ENCODE measurements at places on chromosomes 6 and 20.

DNA sequence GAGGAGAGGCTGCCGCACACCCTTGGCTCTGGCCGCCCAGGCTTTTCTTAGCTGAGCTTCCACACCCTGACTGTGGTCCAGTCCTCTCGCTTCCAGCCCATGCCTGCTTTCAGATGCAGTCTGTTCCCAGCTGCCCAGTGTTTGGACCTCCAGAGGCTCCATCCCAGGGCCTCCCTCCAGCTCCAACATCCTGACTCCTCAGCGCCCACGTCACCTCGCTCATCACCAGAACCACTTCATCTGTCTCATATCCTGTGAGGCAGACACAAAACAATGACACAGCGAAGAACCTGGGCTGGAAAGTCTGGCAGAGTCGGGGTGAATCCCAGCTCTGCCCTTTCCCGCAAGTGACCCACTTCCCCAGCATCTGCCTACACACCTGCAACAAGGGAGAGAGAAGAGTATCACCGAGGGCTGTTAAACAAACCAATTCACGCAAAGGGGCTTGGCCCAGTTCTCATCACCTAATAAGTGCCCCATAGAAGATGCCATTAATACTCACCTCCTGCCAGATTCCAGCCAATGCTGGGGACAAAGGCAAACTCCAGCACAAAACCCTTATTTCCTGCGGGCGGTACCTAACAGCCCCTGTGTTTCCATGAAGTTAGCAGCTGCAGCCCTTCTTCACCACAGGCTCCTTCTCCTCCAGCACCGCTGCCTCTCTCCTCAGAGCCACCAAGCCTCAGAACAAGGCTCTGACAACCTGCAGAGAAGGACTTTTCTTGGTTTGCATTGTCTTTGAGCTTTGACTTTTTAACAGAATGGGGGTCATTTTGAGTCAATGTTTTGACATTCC lies 133.4 kb upstream of the CDH4 start:
- DNase-seq: no peak

DNA sequence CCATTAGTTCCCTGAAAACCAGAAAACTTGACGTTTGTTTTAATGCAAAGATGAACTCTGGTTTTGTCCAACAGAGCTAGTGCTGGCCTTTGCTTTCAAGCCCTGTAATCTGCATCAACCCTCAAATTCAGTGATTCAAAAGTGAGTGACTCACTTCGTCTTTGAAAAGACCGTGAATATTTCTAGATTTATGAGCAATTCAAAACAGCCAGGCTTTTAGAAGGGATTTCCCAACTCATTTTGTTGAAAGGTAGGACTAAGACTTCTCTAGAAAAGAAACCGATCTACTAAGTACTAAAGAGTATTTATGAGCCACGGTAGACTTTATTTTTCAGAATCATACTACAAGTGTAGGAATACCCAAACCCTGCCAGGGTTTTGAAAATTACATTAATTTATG lies 121.5 kb downstream of the UST start:
- no peak for DNase-seq

GRCh38 chr20:63977739-63978276 lies 1.6 kb downstream of the SAMD10 start:
- no peak for DNase-seq

DNA sequence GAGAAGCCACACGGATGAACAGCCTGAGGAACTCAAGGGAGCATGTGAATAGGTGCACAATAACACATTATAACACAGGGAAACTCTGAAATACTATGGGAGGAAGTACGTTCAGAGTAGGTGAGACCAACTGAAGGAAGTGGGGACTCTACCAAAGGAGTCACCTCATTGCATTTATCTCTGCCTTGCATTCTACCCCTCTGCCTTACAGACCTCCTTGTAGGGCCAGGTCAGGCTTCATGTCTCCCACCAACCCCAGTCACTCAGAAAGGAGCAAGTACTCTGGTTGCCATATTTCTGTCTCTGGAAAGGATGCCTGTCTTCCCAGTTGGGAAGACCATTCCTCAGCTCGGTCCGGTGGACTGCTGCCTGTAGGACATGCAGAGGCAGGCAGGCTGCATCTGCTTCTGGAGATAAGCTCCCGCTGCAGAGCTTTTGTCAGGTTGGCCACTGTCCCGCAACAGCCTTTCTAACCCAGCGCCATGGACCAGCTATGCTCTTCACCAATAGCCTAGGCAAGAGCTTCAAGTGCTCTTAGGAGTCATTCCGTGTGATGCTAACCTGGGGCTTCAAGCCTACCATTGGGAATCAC lies 51.6 kb upstream of the ASIP start:
- DNase-seq: no peak

- no peak for DNase-seq
Observed at GRCh38 chr6:54481091-54481490, 172.8 kb downstream of the TINAG start.

GRCh38 chr6:7406743-7407142 lies 17.1 kb downstream of the RIOK1 start:
- no peak for DNase-seq

- DNase-seq: no peak
Observed at GRCh38 chr20:3532089-3532615, 61.3 kb downstream of the ATRN start.

GRCh38 chr20:17858450-17859001 lies 110.1 kb downstream of the SNX5 start:
- no peak for DNase-seq

DNA sequence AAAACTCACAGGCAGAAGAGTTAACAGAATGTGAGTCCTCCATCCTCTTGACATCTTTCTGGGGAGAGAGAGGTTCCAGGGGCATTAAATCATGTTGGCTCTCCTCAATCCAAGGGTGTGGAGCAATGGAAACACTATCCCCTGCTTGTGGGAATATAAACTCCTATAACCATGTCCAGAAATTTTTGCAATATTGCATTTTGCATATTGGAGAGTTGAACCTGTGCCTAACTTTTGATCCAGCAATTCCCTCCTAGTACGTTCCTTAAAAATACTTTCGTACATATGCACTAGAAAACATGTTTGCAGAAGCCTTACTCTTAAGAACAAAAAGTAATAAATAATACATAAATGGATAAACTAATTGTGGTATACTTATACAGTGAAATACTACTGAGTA lies 56.3 kb upstream of the FAM184A start:
- DNase-seq: no peak

GRCh38 chr6:111228094-111228493 lies 140.8 kb downstream of the SLC16A10 start:
- DNase-seq: no peak

GRCh38 chr6:106516616-106517015 lies 112.7 kb downstream of the RTN4IP1 start:
- DNase-seq: no peak

- DNase-seq: no peak
Observed at GRCh38 chr20:59628171-59628570, 23.8 kb downstream of the PHACTR3 start.

DNA sequence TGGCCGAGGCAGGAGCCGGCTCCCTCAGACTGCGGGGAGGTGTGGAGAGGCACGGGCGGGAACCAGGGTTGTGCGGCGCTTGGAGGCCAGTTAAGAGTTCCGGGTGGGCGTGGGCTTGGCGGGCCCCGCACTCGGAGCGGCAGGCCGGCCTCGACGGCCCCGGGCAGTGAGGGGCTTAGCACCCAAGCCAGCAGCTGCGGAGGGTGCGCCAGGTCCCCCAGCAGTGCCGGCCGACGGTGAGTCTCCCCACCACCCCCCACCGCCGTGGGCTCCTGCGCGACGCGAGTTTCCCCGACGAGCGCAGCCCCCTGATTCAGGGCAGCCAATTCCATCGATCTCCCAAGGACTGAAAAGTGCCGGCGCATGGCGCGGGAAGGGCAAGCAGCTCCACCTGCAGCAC lies 605.4 kb upstream of the SLC35B3 start:
- DNase-seq: no peak

GRCh38 chr20:19404826-19405225 lies 192.4 kb downstream of the SLC24A3 start:
- DNase-seq: no peak

DNA sequence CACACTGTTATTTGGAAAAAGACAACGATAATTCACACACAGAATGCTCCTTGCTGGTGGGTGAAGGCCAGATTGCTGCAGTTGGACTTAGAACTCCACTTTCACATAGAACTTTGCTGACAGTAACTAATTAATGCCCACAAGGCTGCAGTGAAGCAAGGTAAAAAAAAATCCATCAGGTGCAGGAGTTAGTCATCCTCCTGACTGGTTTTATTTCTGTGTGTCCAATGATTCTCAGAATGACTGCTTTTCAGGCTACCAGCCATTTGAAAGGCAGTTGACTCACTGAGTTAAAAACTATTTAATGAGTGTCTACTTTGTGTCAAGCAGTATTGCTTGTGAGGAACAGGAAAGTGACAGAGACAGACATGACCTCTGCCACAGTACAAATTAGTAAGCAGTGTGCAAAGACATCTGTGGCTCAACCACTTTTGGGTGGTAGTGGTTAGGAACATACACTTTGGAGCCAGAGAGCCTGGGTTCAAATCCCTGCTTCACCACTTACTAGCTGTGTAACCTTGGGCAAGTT lies 41.9 kb downstream of the ELOVL5 start:
- DNase-seq: no peak

DNA sequence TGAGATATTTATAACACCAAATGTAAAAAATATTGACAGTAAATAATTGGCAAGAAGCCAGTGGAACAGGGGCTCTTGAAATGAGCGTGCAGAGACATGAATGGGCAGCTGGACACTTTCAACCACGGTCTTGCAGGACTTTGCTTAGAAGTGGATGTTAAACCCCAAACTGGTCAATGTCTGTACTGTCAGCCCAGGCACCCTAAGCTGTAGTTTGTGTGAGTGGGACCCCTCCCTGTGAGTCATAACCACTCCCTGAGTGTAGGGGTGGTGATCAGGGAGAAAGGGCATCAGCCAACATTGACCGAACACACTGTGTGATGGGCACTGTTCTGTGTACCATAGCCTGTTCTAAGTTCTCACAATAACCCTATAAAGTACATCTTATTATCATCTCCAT lies 108.6 kb downstream of the FIG4 start:
- DNase-seq: no peak

DNA sequence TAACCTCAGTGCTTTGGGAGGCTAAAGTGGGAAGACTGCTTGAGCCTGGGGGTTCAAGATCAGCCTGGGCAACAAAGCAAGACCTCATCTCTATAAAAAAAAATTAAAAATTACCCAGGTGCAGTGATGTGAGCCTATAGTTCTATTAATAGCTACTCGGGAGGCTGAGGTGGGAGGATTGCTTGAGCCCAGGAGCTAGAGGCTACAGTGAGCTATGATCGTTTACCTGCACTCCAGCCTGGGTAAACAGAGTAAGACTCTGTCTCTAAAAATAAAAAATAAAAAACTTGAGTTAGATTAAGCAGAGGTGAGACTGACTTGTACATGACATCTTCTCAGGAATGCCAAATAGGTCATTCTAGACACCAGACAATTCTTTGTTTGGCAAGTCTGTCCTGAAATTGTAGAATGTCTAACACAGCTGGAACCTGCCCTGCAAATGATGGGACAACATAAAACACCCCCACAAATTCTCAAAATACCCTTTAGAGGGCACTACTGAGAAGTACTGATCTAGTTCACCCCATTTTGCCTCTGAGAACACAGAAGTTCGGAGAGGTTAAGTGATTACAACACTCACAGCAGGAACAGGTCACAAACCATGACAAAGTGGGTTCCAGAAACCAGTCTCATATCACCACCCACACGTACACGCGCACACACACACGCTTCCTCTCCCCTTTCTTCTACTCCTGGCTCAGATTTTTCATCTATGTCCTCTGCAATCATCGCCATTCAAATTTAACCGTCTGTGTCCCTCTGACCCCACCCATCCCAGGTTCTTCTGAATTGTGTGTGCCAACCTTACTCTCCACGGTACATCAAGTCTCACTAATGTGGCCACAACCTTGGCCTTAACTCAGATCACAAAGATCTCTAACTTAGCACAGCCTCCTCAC lies 38.3 kb downstream of the ARHGAP18 start:
- DNase-seq: no peak

GRCh38 chr20:42003380-42003779 lies 385.2 kb upstream of the CHD6 start:
- DNase-seq: no peak

DNA sequence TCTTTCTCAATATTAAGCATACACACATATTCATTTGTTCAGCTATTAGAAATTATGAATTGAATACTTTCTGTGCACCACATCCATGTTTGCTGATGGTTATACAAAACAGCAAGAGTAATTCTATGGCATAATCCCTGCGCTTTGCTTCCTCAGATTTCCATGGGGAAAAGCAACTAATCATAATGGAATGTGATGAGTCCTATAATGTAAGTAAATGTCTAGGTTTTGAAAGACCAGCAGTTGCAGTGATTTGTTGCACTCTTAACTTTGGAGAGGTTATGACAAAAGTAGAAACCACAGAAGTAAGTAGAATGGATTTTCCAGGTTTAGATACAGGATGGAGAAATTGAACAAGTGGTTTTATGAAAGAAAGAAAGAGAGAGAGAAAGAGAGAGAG lies 652.1 kb downstream of the CBLN4 start:
- no peak for DNase-seq

GRCh38 chr6:157757430-157758403 lies 65.3 kb upstream of the SNX9 start:
- DNase-seq: no peak

- DNase-seq: no peak
Observed at GRCh38 chr6:21726676-21727075, 133.1 kb downstream of the SOX4 start.

- DNase-seq: no peak
Observed at GRCh38 chr20:49420292-49420691, 62.2 kb downstream of the KCNB1 start.

GRCh38 chr20:63216041-63216848 lies at the start of gene YTHDF1:
YTHDF1 (minus strand) TSS chr20:63216131; CDS start chr20:63215892, 239 bp downstream.
- peak; percentile 89 for DNase-seq

GRCh38 chr6:112215488-112216284 lies 38.7 kb downstream of the LAMA4 start:
- no peak for DNase-seq

GRCh38 chr6:53159558-53159957 lies 10.9 kb upstream of the GCM1 start:
- DNase-seq: no peak

GRCh38 chr6:86856379-86856778 lies 80.9 kb upstream of the HTR1E start:
- no peak for DNase-seq

All from stimulated activated CD8-positive, alpha-beta memory T cell treated with anti-CD3 and anti-CD28 coated beads, Interleukin-2, amount 100 ng/mL, for 1 hour (primary cell).